ENCODE measurements at places on chromosomes 3 and 15.
A peak's percentile ranks its signal among the peaks of the same experiment; 100 is the strongest.

GRCh38 chr3:193345431-193345830, 33.1 kb downstream of the ATP13A5 start:
- no peaks in the 10 kb centered on the region for H3K4me1 ChIP-seq
- no peaks in the 10 kb centered on the region for H3K36me3 ChIP-seq
- H3K27ac ChIP-seq, result no peak overlapping the region
- no peak overlapping the region for H3K4me3 ChIP-seq
- no peak for DNase-seq

DNA sequence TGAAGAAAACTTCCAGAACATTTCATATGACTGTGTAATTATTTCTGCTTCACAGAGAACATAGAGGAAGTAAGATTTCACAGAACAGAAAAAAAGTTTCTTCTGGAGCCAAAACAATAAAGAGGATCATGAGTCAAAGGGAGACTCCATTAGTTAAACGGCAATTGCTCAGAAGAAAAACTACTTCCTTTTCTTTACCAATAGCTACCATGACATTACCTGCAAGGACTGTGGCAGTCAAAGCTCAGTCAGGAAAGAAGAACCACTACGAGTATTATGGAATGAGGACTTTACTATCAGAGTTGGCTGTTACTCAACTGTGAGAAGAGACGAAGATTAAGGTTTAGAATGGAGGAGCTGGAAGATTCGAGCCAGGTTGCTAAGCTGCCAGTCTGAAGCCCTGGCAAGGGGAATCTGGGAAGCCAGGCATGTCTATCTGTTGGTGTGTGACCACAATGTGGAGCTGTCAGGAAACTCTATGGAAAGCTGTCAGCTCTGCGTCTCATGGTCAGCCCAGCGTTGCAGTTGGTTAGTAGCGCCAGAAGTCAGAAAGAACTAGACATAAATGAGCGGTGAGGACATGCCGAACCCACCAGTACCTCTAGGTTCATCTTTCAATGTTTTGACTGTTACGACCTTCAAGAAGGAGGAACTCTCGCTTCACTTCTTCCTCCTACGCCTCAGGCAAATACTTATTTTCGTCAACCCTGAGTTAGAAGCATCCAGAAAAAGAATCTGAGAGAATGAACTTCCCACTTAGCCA, 604.3 kb downstream of the FGF12 start:
- H3K27me3 ChIP-seq, result no peaks in the 10 kb centered on the region
- no peak for DNase-seq
- no peaks in the 10 kb centered on the region for H3K4me1 ChIP-seq
- no peak overlapping the region for H3K4me3 ChIP-seq

DNA sequence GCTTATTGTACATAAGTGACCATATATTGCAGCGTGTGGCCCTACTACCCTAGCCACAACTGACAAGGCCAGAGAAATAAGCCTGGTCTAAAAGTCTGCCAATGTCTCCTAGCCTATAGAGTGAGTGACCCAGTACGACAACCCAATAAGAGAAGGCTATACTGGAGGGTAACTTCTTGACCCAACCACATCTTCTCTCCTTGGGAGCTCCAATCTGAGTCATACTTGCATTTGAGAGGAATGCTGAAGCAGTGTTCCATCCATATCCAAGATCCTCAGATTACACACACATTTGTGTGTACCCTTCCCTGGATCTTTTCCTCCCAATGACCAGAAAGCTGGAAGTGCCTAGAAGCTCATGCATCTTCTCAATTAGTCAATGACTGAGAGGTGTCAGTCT, 11.3 kb upstream of the STT3B start:
- no peak for DNase-seq
- H3K36me3 ChIP-seq, result no peaks in the 10 kb centered on the region
- H3K4me1 ChIP-seq, result peaks cover 10% of the 10 kb centered on the region

GRCh38 chr15:69576948-69577351, 124.3 kb downstream of the RPLP1 start:
- H3K27me3 ChIP-seq, result no peaks in the 10 kb centered on the region
- no peak for DNase-seq
- no peaks in the 10 kb centered on the region for H3K36me3 ChIP-seq

- no peak for DNase-seq
- no peak overlapping the region for H3K27ac ChIP-seq
- no peaks in the 10 kb centered on the region for H3K4me1 ChIP-seq
- H3K4me3 ChIP-seq, result no peak overlapping the region
Observed at GRCh38 chr15:29636921-29637320, 185.3 kb downstream of the TJP1 start.

GRCh38 chr3:185152410-185153170, at the start of gene C3orf70:
TSS of gene C3orf70 (minus strand) at chr3:185153060. CDS start at chr3:185152823, 237 bp downstream.
- H3K4me1 ChIP-seq, result no peaks in the 10 kb centered on the region
- peaks cover 30% of the 10 kb centered on the region for H3K27me3 ChIP-seq
- H3K4me3 ChIP-seq, result no peak within 1 kb of the TSS

GRCh38 chr15:51750792-51751696, at the start of gene TMOD2:
TSS of gene TMOD2 (plus strand) at chr15:51751597. CDS start at chr15:51766442, 14,845 bp downstream.
- no peaks in the 10 kb centered on the region for H3K27me3 ChIP-seq
- H3K4me3 ChIP-seq, result peak within 1 kb of the TSS; percentile 53
- no peaks in the 10 kb centered on the region for H3K36me3 ChIP-seq
- H3K4me1 ChIP-seq, result peaks cover 11% of the 10 kb centered on the region
- DNase-seq, result peak; percentile 23

DNA sequence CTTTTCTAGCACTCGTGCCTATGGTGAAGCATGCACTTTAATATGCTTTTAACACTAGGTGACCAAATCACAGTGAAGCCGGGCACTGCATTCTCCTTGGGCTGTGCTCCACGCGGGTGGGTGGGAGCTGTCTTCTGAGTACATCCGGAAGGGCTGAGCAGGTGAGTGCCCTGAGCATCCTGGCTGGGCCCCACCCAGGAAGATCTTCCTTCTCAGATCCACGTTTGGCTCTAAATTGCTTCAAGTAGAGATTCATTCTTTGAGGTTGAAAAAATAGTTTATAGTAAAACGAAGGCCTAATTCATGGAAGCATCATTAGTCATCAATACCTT, 73.9 kb upstream of the BLM start:
- no peak overlapping the region for H3K4me3 ChIP-seq
- no peak overlapping the region for H3K27ac ChIP-seq
- peaks cover 32% of the 10 kb centered on the region for H3K36me3 ChIP-seq
- peaks cover 7% of the 10 kb centered on the region for H3K4me1 ChIP-seq
- DNase-seq, result no peak

- H3K36me3 ChIP-seq, result no peaks in the 10 kb centered on the region
- H3K4me1 ChIP-seq, result peaks cover 13% of the 10 kb centered on the region
- H3K27me3 ChIP-seq, result no peaks in the 10 kb centered on the region
- H3K4me3 ChIP-seq, result no peak overlapping the region
- DNase-seq, result no peak
Observed at GRCh38 chr15:31016446-31016915, 25.1 kb upstream of the MTMR10 start.

DNA sequence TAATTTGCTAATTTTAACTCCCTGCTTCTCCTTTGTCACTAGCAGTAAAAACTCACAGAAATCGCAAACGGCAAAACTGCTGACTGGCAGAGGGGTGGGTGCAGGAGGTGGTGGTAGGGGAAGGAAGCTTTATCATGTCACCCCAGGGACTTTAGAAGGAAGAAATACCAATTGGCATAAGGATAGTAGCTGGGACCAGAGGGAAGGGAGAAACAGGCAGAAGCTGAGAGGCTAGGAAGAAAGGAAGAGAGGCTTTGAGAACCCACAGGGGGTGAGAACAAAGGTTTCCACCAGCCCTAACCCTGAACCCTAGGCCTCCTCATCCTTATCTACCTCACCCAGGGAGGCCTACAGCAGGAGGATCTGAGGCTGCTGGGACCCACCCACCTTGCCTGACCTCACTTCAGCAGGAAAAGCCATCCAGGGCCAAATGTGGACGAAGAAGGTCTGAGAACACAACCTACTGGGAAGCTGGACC, 10.7 kb downstream of the ITGB5 start:
- H3K4me1 ChIP-seq, result no peaks in the 10 kb centered on the region
- no peak overlapping the region for H3K4me3 ChIP-seq
- no peak for DNase-seq
- H3K27me3 ChIP-seq, result no peaks in the 10 kb centered on the region
- no peaks in the 10 kb centered on the region for H3K36me3 ChIP-seq

GRCh38 chr15:50929062-50929461, 20.6 kb downstream of the AP4E1 start:
- DNase-seq, result no peak
- H3K27me3 ChIP-seq, result no peaks in the 10 kb centered on the region
- H3K36me3 ChIP-seq, result peaks cover 14% of the 10 kb centered on the region
- no peak overlapping the region for H3K4me3 ChIP-seq

DNA sequence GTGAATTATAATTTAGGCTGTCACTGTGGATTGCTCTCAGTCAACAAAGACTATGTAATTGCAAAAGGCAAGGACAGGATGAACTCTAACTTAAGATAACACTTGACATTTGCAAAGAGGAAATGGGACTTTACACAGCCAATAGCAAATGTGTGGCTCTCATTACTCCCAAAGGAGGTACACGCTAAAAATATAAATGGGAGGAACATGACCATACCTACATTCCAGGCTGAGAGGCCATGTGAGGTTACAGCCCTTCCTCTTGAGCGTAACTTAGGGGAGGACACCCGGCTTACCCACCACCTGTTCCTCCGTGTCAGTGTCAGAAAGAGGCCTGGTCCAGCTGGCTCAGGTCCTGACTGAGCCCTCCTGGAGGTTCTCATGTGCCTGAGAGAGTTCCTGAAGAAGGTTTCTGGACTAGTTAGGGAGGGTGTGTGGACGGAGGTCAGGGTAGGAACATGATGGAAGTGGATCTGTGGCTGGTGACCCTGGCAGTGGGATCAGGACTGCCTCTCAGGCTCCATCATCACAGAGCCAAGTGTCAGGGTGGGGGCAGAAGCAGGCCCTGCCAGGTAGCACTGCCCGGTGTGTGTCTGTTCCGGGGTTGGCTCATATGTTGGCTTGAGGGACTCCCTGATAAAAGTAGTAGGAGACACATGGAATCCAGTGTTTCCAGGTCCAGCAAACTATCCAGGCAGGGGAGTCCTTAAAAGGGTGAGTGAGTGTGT, 7.9 kb downstream of the POPDC2 start:
- no peaks in the 10 kb centered on the region for H3K27me3 ChIP-seq
- H3K27ac ChIP-seq, result no peak overlapping the region
- H3K4me1 ChIP-seq, result no peaks in the 10 kb centered on the region
- peaks cover 7% of the 10 kb centered on the region for H3K36me3 ChIP-seq
- H3K4me3 ChIP-seq, result no peak overlapping the region

- no peaks in the 10 kb centered on the region for H3K4me1 ChIP-seq
- no peaks in the 10 kb centered on the region for H3K27me3 ChIP-seq
- H3K27ac ChIP-seq, result no peak overlapping the region
- H3K4me3 ChIP-seq, result no peak overlapping the region
- DNase-seq, result no peak
Observed at GRCh38 chr3:22728406-22728805, 474.7 kb upstream of the UBE2E2 start.

DNA sequence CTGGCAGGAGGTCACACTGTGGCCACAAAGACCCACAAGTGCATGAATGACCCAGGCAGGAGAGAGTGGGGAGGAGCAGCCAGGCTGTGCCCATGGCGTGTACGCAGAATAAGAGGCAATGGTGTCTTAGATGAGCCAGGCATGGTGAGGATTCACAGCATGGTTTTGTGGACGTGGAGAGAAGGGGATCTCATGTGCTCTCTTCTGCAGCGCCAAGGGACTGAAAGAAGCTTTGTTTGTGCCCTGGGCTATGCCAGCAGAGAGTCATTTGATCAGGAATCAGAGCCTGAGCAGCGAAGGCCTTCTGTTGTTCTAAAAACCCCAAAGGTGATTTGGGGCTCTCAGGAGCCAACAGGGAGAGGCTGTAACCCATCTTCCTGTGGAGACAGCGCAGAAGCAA, 18.7 kb upstream of the RPP14 start:
- no peak overlapping the region for H3K4me3 ChIP-seq
- H3K36me3 ChIP-seq, result no peaks in the 10 kb centered on the region
- no peak overlapping the region for H3K27ac ChIP-seq

DNA sequence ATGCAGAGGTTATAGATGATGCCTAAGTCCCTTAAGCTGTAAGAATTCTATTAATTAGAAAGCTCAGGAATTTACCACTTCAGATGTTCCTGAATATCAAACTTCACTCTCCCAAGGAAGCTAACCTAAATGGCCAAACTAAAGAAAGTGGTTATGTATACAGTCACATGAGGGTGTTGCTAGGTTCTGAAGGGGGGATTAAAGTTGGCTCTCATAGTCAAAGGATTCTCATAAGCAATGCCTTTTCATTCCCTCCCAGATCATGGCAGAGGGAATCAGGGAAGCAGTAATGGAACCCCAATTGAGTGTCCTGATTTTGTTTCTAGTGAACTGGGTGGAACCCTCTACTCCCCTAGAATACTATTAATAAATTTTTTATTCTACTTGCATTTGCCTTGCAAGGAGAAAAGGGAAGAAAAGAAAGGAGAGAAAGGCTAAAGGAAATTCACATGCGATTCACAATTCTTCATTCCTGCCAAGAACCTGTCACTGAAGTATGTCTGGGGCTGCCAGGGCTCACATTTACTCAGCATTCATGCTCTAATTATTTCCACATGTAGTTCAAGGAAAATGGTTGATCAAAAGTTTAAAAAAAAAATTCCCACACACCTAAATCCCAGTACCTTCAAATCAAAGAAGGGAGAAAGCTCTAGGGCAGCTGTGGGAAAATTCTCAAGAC, 25.1 kb downstream of the FSTL1 start:
- no peak overlapping the region for H3K27ac ChIP-seq
- no peak for DNase-seq
- no peak overlapping the region for H3K4me3 ChIP-seq
- H3K36me3 ChIP-seq, result no peaks in the 10 kb centered on the region

DNA sequence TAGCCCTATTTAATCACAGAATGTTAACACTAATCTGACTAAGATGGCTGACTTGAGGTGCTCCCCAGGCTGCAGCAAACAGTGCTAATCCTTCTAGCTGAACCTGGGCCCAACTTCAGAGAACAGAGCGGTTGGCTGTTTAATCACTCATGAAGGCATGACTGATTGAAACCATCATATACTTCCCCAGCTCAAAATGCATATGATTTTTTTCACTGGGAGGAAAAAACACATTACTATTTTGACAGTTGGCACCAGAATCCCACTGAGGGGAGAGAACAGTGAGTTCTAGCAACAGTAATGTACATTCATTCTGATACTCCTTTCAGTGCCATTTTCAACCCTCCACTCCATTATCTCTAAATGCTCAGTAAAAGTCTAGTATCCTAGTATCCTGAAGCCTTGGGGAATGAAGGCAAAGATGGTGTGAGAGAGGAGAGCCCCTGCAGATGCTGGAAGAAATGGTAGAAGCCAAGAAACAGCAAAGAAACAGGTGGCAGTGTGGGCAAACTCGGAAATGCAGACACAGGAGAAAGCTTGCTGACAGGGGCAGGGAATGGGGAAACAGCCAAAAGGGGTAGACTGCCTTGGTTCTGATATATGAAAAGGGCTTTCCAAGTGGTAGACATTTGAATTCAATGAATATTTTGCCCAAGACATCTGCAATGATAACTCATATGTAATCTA, 34.4 kb upstream of the CASR start:
- no peaks in the 10 kb centered on the region for H3K36me3 ChIP-seq
- no peaks in the 10 kb centered on the region for H3K4me1 ChIP-seq
- no peak for DNase-seq
- H3K4me3 ChIP-seq, result no peak overlapping the region
- no peak overlapping the region for H3K27ac ChIP-seq
- H3K27me3 ChIP-seq, result no peaks in the 10 kb centered on the region

GRCh38 chr15:99122831-99123712, 18.2 kb downstream of the SYNM start:
- no peak overlapping the region for H3K27ac ChIP-seq
- H3K4me3 ChIP-seq, result no peak overlapping the region
- no peaks in the 10 kb centered on the region for H3K27me3 ChIP-seq

- H3K4me1 ChIP-seq, result peaks cover 30% of the 10 kb centered on the region
- no peaks in the 10 kb centered on the region for H3K27me3 ChIP-seq
- H3K36me3 ChIP-seq, result peaks cover 3% of the 10 kb centered on the region
- H3K27ac ChIP-seq, result peak overlapping the region; percentile 91
Observed at GRCh38 chr3:161221806-161222600, 892 bp downstream of the NMD3 start.
